Islet precursor cell (in vitro differentiated cells): ENCODE measurements at places on chromosomes 16 and 17.

GRCh38 chr17:58920773-58921172 is 165.1 kb downstream of the PPM1E start:
- no peak for DNase-seq

GRCh38 chr16:58685084-58685449 is 497 bp upstream of the SLC38A7 start:
- no peak for DNase-seq

DNA sequence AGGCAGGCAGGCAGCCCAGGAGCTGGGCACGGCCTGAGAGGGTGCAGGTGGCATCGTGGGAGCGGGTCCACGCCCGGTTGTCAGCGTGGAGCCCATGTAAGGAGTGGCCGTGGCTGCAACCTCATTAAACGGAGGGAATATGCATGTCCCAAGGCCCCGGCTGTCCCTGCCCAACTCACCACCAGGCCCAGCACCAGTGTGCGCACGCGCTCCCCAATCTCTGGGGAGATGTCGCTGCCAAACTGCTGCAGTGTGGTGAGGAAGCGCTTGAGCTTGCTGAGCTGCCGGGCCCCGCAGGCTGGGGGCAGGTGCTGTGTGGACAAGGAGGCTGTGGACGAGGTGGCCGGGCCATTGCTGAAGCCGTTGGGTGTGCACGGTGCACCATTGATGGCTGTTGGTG is 25.6 kb upstream of the PABPN1L start:
- no peak for DNase-seq

- no peak for DNase-seq
These were observed 93.2 kb downstream of the C17orf67 start for GRCh38 chr17:56740481-56740880.

- DNase-seq = no peak
These were observed 28.7 kb downstream of the HIC1 start for GRCh38 chr17:2083613-2084035.

GRCh38 chr17:74635418-74635817 is 11.9 kb upstream of the CD300E start:
- DNase-seq = peak; percentile 86

GRCh38 chr17:37079735-37080134 is 131.0 kb downstream of the AATF start:
- DNase-seq = no peak

DNA sequence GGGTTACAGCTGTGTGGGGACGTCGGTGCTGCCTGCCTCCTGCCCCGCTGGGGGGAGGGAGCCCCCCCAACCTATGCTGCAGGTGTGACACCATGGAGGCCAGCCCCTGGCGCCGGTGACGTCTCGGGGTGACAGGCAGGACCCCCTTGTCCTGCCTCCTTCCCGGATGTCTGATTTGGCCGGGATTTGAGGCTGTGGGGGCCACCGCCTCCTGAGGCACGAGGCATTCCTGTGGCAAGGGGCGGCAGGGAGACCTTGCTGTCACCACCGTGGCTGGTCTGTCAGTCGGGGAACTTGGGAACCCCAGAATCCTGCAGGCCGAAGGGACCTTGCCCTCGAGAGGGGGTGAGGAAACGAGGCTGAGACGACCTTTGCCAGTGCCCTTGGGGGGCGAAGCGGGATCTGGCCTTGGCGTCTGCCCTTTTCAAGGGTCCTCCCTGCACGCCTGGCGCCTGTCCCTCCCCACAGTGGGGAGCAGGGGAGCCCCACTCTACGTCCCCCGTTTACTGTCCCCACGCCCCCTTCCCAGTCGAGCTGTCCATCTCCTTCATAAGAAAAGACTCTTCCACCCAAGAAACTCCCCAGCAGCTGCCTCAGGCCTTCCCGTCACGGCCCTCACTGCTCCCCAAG is 74.4 kb downstream of the METRNL start:
- DNase-seq = peak; percentile 48

- DNase-seq = no peak
These were observed 8.7 kb upstream of the KAT7 start for GRCh38 chr17:49779739-49780231.

DNA sequence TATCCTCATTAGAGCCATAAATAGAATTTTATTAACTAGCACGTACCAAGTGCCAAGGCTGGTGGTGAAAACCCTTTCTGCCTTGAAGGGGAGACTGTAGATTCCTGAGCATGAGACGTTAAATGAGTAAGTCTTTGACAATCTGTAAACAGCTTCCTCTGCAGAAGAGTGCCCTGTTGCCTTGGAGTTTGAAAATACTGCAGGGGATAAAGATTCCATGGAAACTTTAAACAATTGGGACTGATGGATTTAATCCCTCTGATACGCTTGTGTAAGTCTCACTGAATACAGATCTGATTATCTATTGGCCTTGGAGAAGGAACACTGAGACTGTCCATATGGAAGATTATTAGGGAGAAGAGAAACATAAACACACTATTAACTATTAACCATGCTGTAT is 1053.4 kb upstream of the RBFOX1 start:
- no peak for DNase-seq

GRCh38 chr17:80203471-80203963 is 16.6 kb downstream of the SGSH start:
- DNase-seq = no peak

GRCh38 chr17:46124695-46125592 is 68.3 kb downstream of the KANSL1 start:
- DNase-seq = no peak

DNA sequence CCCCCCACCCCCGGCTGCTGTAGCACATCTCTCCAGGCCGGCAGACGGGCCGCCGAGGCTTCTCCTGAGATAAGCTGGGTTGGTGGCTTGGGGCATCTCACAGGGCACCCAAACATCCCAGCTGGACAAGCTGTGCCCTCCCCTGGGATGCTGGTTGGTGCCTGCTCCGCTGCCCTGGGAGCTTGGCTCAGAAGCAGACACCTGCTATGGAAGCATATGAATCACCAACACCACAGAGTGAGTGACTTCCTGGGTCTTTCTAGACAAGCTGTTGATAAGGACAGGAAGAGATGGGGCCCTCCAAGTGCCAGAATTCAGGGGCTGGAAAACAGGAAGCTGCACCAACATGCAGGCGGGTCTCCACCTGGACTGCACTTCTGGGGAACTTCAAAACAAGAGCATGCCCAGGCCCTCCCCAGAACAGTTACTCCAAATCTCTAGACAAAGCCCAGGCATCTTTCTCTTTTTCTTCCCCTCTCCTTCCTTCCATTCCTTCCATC is 13.7 kb downstream of the C16orf95 start:
- DNase-seq = no peak

- DNase-seq = peak; percentile 84
These were observed 44.0 kb downstream of the SREBF1 start for GRCh38 chr17:17792551-17793377.

DNA sequence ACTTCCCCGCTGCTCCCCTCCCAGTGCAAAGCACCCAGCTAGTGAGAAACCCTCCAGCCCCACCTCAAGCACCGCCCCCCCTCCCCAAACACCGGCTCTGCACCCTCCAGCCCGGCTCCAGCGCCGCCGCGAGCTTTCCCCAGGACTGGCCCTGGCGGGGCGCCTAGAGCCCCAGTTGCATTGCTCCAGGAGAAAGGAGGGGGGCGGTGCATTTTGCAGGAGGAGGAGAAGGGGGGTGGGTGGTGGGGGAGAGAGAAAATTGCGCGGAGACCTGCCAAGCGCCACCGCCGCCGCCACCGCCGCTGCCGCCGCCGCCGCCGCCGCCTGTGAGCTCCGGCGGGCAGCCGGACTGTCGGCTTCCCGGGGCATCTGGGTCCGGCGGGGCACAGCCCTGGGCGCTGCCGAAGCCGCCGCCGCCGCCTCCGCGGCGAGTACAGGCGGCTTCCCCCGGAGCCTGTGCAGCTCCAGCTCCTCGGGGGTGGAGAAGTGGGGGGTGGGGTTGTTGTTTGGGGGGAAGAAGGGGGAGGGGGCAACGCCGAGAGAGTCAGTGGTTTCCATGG is 333 bp upstream of the NOG start:
- peak; percentile 92 for DNase-seq

GRCh38 chr16:59527206-59527997 is 793.3 kb upstream of the GOT2 start:
- DNase-seq = no peak

DNA sequence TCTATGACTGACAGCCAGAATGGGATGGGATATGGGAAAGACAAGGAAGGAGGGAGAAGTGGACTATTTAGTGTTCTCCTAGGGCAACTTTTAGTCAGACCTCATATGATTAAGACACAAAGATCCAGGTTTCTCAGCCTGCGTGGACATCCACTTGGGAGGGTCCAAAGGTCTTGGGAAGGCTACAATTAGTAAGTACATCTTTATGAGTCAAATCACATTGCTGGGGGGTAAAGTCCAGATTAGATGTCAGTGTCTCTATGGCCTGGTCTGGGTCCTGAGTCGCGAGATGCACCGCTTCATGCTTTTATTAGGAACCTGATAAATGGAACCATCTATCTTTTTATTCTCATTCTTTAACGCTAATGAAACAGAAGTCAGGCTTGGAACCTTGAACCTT is 378.4 kb upstream of the ASIC2 start:
- no peak for DNase-seq
